Smooth muscle cell of the umbilical artery (primary cell): ENCODE measurements at places on chromosomes 3 and 15. TPM values are rescaled to one million over a fixed set of nuclear protein-coding genes. Genes with fewer than 3 reads are reported as not detected.

The JAGN1 gene
- total RNA-seq, result 17.6 and 24.3 TPM in 2 replicates

The CAMP gene
- not detected in 2 replicates for total RNA-seq

The CADPS gene
- 16.9 and 57.3 TPM in 2 replicates for total RNA-seq

The TTC21A gene
- total RNA-seq, result 3.0 and 3.5 TPM in 2 replicates

The COL6A5 gene
- total RNA-seq, result under 0.01 TPM in 1 of 2 replicates, not detected in the other

The COL7A1 gene
- 52.0 and 55.2 TPM in 2 replicates for total RNA-seq
